ENCODE measurements at places on chromosomes 7 and 10. TPM values are rescaled to one million over a fixed set of nuclear protein-coding genes. Genes with fewer than 3 reads are reported as not detected.

Gene GPR22
- not detected for total RNA-seq

Gene OGDH
- 45.9 TPM for total RNA-seq

Gene CARD11
- total RNA-seq, result 2.2 TPM

Gene SRRM3
- 0.27 TPM for total RNA-seq

Gene IDE
- 28.3 TPM for total RNA-seq

Gene GLI3
- 4.4 TPM for total RNA-seq

Gene PMS2
- 14.9 TPM for total RNA-seq

Gene GRM3
- total RNA-seq, result not detected

Gene CFAP70
- total RNA-seq, result not detected

Gene HOXA9
- 66.1 TPM for total RNA-seq

Gene LIPM
- total RNA-seq, result not detected

Gene PLAU
- total RNA-seq, result 272 TPM

Gene DENND11
- 8.1 TPM for total RNA-seq

GRCh38 chr7:49928787-49929186 lies 155.3 kb downstream of the VWC2 start:
- DNase-seq, result no peak

GRCh38 chr7:101816595-101817470 lies 593 bp upstream of the CUX1 start:
- DNase-seq, result peak; percentile 49

DNA sequence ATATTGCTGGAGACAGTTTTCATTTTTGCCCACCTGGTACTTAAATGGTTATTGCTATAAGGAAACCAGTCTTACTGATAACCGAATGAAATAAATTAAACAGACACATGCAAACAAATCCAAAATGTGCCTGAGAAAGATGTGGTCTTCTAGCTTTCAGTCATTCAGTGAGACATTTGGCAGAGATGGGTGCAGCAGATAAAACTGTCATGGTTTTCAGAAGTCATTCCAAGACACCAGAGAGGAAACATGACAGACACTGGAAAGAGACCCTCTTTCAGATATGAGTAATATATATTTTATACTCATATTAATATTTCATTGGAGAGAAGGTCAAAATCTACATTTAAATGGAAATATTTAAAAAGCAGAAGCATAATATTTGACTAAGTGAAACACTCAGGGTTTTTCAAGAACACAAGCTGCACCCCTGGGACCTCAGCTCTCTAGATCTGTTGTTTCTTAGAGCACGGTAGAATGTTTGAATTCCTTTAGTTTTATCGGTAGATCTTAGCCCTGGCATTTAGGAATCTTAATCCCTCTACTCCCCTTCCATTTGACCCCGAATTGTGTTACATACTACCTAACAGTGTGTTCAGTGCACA lies 246.1 kb downstream of the AUTS2 start:
- DNase-seq, result no peak

- DNase-seq, result no peak
These were observed 102.4 kb downstream of the LRRC4 start for GRCh38 chr7:127928852-127929251.

DNA sequence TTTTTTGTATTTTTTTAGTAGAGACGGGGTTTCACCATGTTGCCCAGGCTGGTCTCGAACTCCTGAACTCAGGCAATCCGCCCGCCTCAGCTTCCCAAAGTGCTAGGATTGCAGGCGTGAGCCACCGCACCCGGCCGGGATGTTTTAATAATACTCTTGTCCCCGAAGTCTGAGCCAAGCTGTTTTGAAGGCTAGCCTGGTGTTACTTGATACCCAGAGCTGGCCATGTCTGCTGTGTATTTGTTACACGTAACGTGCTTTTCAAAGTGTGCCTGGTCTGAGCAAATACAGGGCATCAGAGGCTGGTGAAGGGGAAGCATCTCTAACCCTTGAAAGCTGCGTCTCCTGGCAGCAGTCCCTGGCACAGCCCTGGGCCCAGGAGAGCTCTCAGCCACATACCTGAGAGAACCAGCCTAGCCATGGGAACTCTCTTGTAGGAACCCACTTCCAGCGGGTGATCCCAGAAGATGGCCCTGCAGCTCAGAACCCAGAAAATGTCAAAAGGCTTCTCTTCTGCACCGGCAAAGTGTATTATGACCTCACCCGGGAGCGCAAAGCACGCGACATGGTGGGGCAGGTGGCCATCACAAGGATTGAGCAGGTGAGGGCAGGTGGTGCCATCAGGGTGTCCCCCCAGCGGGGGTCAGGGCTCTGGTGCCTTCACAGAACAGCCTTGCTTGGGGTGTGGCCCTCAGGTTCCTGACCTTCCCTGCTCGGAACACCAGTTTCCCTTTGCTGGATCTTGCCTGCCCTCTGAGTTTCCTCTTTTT lies 41.7 kb upstream of the ZMIZ2 start:
- no peak for DNase-seq

DNA sequence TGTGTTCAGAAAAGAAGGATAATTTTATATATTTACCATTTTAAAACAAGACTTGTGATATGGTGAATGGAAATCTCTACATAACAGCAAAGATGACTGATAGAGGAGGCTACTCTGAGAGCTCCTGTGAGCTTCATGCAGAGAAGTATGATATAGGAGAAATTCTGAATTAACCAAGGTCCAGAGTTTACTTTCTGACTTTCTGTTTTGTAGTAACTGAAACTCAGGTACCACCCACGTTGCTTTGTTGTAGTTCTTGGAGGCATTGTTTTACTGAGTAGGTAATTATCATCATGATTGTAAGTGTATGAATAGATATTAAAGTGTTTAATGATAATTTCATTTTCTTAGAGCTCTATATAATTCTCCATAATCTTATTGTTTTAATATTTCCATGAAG lies 18.0 kb upstream of the SFR1 start:
- DNase-seq, result no peak

- DNase-seq, result no peak
These were observed 396 bp downstream of the GRM8 start for GRCh38 chr7:127252377-127252713.

GRCh38 chr7:27046854-27047549 lies 48.8 kb downstream of the HOXA1 start:
- peak; percentile 80 for DNase-seq

DNA sequence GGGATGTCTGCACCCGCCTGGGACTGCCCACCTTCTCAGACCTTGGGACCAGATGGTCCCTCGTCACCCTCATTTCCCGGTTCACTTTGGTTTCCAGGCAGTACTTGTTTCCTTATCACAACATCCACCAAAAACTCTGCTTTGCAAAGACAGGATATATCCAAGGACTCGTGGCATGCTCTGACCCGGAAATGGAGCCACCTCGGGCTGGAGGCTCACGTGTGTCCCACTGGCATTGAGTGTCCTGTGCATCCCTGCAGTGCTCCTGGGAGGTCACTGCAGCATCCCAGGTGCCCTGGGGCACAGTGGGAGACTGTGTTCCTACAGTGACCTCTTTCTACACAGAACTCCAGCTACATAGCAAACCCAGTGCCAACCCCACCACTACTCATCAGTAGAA lies 611.9 kb upstream of the FOXK1 start:
- no peak for DNase-seq

DNA sequence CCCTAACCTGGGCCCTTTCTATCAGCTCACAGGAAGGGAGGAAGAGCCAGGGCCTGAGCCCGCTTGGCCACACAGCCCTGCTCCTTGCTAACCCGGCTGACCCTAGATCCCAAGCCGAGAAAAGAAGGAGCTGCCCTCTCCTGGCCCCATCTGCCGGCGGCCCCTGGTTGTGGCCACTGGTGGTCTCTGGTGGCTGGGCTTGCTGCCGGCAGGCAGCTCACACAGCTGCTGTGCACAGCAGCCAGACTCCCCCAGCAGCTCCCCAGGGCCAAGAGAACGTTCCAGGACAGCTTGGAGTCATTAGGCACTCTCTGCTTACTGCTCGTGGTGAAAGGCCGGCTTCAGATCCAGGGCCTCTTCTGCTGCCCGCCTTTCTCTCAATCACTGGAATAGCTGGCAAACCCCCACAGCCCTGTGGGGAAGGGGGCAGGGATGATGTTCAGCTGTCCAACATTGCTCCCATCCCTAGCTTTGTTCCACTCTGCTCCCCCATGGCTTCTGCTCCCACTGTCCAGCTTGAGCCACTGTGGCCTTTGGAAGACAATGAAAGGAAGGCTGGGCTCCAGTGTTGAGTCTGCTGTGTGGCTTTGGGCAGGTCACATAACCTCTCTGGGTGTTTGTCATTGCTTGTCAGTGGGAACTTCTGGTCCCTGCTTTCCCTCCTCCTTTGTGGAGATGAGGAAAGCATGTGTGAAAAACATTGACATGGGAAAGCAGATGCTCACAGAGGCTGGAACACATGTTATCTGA lies 35.4 kb upstream of the COL13A1 start:
- DNase-seq, result no peak

DNA sequence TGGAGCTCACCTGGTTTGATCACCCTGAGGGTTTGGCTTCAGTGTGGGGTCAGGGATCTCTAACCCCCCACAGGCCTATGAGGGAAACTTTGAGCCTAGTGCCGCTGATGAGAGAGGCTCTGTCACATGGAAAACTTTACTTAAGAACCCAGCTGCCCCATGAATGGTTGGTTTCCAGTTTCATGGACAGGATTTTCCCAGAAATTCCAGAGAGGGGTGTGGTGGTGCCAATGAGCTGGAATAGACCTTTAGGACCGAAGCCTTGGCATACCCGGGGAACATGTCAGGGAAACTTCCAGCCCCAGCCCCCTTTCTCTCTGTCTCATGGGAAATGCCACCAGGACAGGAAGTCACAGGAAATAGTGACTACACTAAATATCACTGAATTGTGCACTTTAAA lies 36.9 kb downstream of the AKR1B1 start:
- peak; percentile 23 for DNase-seq

GRCh38 chr10:92961638-92962037 lies 99.0 kb upstream of the CYP26C1 start:
- no peak for DNase-seq

GRCh38 chr10:74056050-74056818 lies 58.3 kb downstream of the VCL start:
- DNase-seq, result peak; percentile 77

DNA sequence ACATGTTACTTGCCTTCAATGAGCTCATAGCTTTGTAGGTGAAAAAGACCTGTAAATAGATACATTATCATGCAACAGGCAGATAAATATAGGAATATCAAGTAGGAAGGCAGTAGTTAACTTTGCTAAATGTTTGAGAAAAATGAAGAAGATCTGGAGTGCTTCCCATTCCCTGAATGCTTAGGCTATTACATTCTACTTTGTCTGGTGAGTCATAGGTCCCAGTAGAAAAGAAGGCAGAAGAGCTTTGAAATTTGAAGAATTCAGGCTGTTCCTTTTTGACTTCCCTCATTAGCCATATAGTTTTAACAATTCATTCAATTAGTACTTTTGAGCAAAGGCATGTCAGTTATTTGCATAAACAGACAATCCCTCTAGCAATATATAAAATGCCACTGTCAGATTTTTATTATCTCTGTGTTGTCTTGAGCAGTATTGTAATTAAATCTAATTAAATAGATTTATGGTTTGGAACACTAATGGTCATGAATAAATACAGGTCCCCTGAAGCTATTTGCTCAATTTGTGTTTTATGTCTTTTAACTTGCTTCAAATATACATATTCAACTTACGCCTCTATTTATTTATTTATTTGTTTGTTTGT lies 875.0 kb downstream of the REEP3 start:
- peak; percentile 0 for DNase-seq

DNA sequence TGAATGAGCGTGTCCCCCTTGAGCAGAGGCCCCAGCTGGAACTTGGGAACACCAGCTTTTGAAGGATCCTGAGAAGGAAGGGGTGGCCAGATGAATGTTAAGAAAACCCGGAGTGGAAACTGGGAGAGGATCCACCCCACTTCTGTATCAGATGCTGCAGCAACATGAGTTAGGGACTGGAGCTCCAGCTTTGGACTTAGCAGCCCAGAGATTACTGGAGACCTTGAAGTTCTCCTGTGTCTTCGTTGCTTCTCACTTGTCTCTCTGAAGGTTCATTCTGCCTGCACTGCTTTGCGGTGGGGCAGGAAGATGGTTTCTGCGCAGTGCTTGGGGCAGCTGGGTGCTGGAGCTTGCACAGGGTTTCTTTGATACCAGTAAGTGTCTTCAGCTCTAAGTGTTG lies 9.3 kb downstream of the TMEM248 start:
- DNase-seq, result peak; percentile 32

DNA sequence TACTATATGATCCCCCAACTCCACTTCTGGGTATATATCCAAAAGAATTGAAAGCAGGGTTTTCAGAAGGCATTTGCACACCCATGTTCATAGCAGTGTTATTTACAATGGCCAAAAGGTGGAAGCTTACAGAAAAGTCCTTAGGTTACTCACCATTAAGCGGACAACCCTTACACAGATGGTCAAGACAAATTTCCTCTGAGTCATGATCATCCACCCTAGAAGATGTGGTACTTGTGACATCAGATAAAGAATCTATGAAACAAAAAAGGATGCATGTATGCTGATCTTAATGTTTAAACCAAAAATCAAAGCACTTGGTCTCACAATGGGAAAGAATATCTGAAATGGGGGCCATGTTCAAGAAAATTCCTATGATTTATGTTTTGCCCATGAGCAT lies 31.1 kb downstream of the ZC3HAV1 start:
- DNase-seq, result peak; percentile 26

DNA sequence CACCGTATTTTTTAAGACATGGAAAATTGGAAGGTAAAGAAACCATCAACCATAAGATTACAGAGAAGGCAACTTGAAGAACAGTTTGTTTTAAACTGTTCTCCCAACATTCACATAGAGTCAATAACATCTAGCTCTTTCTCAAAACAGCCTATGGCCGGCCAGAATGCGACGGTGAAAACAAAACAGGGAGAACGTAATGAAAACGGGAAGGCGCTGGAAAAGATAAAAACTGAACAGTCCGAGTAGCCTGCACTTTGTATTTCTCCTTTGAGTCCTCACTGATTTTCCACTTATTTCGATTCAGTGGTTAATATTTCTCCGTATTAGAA lies 637 bp downstream of the MICU1 start:
- no peak for DNase-seq

GRCh38 chr10:44807451-44807850 lies 103.7 kb upstream of the TMEM72 start:
- no peak for DNase-seq

DNA sequence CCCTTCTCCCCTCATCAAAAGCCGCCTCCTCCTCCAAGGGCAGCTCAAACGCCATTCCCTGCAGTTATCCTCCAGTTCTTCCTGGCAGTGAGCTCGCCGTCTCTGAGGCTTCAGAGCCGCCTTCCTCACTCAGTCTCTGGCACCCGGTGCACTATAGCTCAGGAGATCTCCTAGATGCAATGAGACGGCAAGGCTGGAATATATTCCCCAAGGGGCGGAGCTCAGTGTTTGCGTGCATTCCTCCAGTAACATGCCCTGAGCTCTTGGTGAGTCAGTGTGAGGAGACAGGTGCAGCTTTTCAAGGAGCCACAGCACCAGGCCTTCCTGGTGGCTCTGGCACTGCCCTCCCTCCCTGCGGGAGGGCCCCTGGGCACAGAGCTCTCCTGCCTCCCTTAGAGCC lies 512.6 kb upstream of the FOXK1 start:
- DNase-seq, result peak; percentile 25

- peak; percentile 15 for DNase-seq
These were observed 14.2 kb downstream of the UCMA start for GRCh38 chr10:13219685-13220670.
